ENCODE measurements at places on chromosomes 13 and 19.

GRCh38 chr19:13037731-13038130 is 42.5 kb downstream of the NFIX start:
- no peak for DNase-seq

DNA sequence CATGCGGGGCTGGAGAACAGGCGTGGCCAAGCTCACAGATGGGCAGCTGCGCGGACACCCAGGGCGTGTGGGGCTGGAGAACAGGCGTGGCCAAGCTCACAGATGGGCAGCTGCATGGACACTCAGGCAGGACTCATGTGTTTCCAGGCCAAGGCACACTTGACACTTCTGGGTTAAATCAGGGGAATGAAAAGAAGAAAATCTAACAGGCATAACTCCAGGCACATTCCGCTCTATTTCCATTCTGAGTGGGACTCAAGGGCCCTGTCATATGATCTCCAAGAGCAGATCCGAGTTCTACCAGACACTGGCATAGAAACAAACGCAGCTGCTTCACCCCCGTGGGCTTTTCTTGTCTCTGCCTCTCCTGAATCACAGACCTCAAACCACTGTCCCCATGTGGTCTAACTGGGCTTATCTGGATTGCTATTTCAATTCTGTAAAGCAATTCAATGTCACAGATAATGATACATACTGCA is 17.4 kb upstream of the C13orf46 start:
- no peak for DNase-seq

DNA sequence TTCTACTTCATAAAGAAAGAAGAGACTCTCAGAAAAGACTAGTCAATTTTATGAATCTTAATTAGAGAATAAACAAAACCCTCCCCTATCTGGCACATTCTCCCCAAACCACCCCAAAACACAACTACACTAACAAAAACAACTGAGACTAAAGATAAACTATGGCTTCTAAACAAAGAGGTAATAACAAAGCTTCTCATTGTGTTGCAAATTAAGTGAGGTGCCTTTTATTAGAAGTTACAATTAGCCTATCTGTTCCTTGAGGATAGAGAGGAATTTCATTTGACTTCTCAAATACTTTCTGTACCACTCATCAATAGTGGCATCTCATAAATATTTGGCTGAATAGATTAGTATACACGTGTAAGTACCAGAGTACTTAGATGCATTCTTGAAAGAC is 1196.2 kb downstream of the PCDH9 start:
- no peak for DNase-seq

DNA sequence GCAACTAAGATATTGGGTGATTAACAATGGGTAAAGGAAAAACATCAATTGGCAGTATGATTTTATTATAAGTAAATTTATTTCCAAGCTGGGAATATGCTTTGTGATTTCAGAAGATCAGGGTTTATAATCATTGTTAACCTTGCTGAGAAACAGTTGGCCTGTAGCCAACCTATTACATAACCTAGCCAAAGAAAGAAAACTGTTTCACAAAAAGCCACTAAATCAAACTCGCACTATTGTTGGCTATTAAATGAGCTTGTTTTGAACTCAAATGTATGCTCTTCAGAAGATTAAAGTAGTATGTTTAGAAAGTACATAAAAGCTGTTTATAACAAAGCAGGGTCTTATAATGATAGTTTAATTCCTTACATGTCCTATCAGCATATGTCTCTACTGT is 151.7 kb downstream of the LHFPL6 start:
- DNase-seq, result no peak

Measured in naive thymus-derived CD8-positive, alpha-beta T cell (primary cell).